ENCODE measurements at places on chromosomes 11 and 22.

DNA sequence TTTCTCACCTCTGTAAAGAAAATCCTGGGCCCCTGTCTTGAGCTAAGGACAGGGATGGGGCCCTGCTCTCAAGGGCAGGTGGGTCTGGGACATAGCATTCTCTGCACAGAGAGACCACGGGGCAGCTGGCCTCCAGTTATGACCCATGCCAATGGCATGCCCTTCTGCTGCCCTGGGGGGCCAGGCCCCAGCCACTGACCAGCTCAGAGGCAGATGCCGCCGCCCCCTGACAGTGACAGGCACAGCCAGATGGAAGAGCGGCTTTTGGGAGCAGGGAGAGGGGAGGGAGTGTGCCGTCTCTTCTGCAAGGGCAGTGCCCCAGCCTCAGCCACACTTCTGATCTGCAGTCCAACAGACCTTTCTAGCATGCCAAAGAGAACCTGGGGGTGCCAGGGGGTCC is 114.8 kb upstream of the NAV2 start:
- no peak for DNase-seq

GRCh38 chr11:22670830-22671229 is 4.4 kb downstream of the GAS2 start:
- no peak for DNase-seq

- DNase-seq, result no peak
Observed at GRCh38 chr11:111694851-111695250, 71.3 kb downstream of the PPP2R1B start.

DNA sequence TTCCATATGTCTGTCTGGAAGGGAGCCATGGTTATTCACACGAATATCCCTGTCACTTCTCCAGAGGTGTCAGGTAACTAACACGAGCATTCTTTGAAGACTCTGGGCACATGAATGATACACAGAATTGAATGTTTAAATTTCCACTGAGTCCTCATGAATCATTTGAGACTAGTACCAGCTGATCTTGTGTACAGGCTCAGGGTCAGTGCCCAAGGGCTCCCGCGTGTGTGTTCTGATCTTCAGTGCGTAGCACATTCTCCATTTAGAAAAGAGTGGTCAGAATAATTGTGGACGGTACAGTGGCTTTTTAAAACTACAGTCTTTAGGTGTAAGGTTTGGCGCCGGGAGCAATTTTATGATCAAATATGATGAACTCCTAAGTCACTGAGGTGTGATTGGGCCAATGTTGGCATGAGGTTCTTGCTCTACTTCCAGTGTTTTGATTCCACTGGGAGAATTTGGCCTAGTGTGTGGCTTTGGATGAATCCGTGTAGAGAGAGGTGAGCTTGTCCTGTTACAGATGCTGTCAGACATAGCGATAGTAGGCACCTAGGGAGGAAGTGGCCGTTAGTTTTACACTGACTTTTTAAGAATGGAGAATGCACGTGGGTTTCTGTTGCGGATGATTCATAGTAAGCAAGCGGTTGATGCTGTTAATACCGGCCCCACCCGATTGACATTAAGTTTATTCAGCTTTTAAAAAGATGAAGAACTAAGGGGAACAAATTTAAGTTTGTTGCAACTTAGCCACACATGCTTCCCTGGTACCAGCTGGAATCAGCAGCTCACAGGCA is 22.2 kb downstream of the NUP50 start:
- DNase-seq, result no peak

- DNase-seq, result no peak
Observed at GRCh38 chr11:1567052-1567720, 4.9 kb downstream of the DUSP8 start.

- DNase-seq, result no peak
Observed at GRCh38 chr11:63766531-63767235, 1.9 kb downstream of the ZFTA start.

DNA sequence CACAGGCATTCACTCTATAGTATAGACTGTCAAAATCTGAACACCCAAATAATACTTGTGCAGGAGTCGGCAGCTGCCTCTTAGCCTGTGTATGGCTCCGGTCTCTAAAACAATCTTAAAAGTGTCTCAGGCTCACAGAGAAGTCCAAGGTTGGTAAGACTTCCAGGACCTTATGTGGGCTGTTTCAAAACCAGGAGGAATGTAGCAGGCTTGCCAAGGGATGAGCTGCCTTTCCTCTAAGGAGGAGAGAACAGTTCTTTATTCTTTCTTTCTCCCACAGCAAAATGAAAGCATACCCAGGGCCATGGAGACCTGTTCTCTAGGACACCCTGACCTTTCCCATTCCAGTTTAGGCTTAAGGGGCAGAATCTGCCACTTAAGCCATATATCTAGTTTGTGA is 176.5 kb downstream of the TRPC6 start:
- no peak for DNase-seq

DNA sequence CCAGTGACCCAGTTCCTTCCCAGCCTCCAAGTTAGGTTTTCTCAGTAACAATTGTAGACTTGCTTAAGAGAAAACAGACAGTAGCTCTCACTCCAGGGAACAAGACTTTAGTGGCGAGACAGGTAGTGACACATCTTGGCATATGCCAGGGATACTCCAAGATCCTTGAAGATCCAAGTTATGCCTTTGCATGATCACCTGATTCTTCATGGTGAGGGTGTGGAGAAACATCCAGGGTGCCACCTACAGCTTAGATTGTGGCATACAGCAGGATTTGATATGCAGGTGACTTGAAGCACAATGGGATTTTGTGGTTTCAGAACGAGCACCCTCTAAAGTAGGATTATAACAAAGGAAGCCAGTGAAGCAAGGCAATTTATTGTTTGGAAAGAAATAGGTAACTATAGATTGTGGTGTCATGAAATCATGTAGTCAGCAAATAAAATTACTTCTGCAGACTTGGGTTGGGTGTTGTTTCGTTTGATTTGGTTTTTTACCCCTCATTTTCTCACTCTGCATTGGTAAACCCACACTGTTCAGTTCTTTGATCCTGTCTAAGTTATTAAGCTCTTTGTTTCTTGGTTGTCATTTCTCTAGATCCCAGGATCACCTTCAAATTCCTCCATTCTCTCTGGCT is 9.2 kb downstream of the POU2AF3 start:
- DNase-seq, result no peak

GRCh38 chr22:16721961-16722360 is 103.2 kb downstream of the XKR3 start:
- DNase-seq, result no peak

GRCh38 chr11:72513411-72513810 is 79.1 kb upstream of the CLPB start:
- no peak for DNase-seq

- no peak for DNase-seq
Observed at GRCh38 chr22:32043391-32043790, 330 bp downstream of the SLC5A1 start.

GRCh38 chr22:20275836-20276235 is 7.7 kb upstream of the RTN4R start:
- no peak for DNase-seq

DNA sequence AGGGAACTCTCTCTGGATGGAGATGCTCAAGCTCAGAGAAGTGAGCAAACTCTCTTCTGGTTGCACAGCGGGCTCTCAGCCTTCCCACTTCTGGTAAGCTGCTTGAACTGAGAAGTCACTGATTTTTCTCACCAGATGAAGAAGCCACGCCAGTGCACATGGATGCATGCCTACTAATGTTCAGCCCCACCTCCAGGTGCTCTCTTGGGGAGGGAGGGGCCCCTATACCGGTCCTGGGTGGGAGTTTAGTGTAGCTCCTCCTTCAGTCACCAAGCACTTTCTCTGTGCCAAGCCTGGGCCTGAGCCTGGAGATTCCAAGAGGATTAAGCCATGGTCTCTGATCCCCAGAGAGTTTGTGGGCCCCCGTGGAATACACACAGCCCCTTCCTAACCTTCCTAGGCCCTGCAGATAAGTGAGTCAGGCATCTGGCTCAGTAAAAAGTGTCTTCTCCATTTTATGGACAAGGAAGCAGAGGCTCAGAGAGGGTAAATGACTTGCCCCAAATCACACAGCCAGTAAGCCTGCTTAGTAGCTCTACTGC is 142.2 kb downstream of the ST3GAL4 start:
- no peak for DNase-seq

DNA sequence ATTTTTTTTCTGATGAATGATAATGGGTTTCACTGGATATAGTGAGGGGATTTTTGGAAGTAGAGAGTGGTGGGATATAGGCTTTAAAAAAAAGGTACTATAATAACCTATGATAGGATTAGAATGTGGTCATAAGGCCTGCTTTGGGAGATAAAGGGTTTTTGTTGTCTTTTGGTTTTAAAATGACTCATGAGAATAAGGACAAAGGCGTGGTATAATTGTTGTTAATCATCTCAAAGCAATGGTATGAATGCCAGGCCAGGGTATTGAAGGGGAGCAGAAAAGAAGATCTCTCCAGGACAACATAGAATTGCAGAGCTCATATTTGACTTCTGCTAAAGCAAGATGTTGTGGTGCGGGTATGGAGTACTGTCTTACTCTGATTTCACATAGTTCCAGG is 579.4 kb downstream of the JRKL start:
- DNase-seq, result no peak

DNA sequence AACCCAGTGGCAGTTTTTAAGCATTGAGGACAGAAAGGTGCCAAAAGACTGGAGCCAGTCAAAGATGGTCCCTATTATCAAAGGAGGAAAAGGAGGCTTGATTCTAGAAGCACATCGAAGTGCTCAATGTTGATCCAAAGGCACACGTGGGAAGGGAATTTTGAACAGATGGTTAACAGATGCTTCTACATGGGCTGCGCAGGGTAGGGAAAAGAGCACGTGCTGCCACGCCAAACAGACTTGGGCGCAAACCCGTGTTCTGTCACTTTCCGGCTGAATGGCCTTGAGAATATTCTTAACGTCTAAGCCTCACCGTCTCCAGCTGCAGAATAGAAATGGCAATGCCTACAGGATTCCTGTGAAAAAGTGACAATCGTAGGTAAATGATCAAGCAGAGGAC is 217.9 kb upstream of the MTNR1B start:
- no peak for DNase-seq

DNA sequence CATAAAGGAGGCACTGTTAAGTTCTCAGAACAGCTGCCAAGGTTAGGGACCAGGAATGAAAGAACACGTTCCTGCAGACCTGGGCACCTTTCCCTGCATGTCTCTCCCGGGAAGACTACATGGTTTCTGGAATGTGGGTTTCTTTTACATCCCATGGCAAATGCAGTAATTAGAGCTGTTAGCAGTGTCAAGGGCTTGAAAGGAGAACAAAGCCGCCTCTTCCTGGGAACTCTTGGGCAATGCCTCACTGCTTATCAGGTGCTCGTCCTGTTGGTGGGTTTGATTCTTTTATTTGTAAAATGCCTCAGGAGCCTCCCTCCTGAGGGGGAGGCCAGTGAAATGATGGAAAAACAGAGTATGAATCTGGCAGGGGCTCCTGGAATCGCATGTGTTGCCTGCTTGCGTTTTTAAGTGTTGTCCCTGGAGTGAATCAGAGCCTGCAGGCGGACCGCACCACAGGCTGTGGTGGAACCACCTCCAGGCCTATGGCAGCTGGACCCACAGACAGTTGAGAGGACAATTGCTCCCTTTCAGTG is 723 bp upstream of the C22orf31 start:
- no peak for DNase-seq

DNA sequence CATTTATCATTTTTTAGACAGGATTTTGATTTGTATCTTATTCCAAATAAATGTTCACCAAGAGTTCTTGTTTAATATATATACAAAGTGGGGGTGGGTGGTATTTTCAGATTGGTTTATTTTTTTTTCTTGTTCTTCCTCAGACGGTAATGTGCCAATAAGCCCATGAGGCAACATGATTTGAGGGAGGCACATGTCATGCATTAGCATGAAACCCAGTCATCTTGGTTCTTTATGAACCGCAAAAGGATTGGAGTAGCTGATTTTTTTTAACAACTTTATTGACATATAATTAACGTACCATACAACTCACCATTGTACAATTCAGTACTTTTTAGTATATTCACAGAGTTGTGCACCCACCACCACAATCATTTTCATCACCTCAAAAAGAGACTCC is 2.7 kb downstream of the BCL2L13 start:
- no peak for DNase-seq

DNA sequence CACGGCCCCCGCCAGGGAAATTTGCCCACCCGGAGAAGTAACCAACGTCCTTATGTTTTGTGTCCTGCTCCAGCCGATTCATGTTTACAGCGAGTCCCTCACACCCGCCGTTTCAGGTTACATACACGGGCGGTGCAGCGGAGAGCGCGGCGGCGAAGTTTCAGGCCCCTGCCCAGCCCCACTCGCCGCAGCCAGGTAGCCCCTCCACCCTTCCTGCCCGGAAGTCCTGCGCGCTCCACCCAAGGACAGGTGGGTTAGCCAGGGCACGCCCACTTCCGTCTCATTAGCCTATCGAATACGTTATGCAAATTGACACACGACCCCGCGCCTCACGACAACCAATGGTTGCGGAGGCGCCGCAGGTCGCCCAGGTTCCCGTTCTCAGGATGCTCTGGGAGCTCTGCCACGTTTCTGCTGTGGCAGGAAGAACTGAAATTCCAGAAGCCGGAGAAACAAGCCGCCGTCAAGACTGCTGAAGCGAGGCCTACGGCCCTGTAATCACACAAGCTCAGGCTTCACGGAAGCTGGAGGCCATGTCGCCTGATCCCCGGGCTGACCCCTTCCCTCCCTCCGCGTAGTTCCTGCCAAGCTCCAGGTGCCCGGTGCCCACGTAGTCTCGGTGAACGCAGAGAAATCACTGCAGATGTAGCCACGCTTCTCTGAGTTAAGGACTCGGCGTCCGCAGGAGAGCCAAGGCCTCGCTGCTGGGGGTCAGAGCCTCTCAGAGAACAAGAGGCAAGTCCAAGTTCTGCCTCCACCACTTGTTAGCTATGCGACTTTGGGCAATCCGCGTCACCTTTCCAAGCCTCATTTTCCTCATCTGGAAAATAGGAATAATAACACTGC is 22.4 kb upstream of the MYH9 start:
- peak; percentile 38 for DNase-seq

DNA sequence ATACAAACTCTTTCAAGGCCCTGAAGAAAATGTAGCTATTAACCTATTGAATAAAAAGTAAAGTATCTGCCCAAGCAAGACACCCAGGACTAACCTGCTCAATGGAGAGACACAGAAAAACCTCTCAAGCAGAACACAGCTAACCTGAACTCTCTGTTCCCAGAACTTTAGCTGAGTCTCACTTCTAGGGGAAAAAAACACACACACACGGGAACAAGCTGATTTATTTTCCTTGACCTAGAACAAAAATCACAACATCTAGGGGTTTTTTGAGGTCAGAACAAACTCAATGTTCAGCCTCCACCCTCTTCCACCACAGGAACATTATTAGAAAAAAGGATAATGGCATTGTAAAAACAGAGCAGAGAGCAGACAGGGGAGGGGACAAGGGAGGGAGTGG is 121.6 kb downstream of the BBOX1 start:
- DNase-seq, result no peak

GRCh38 chr11:114449845-114450244 is 10.6 kb downstream of the REXO2 start:
- DNase-seq, result no peak

DNA sequence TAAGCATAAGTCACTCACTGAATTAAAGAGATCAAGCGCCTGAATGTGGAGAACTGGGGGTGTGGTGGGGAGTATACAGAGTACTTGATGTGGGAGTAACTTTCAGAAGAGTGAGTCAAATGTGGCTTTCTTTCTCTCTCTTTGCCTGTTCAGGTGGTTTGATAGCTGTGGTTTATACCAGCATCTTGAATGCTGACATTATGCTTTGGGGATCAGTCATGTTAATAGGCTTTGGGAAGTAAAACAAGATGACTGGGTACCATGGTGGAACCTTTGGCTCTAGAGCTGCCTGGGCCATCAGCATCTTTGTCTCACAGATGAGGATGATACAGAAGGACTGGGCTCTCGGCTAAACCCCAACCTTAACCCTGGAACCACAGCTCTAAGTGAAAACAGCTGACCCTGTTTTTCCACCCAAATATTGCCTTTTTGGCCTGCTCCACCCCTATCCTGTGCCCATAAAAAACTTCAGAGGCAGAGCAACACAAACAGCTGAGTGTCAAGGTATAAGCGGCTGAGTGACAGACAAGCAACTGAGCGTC is 58.2 kb upstream of the GNAZ start:
- no peak for DNase-seq

All from stimulated activated CD4-positive, alpha-beta T cell treated with anti-CD3 and anti-CD28 coated beads, TNF-alpha, amount 100 ng/mL, for 4 hours (primary cell).